ENCODE measurements at places on chromosomes 7 and 10.
A peak's percentile ranks its signal among the peaks of the same experiment; 100 is the strongest.

- peak; percentile 70 for DNase-seq
Measured at GRCh38 chr10:32960022-32960421, 2.0 kb upstream of the ITGB1 start.

DNA sequence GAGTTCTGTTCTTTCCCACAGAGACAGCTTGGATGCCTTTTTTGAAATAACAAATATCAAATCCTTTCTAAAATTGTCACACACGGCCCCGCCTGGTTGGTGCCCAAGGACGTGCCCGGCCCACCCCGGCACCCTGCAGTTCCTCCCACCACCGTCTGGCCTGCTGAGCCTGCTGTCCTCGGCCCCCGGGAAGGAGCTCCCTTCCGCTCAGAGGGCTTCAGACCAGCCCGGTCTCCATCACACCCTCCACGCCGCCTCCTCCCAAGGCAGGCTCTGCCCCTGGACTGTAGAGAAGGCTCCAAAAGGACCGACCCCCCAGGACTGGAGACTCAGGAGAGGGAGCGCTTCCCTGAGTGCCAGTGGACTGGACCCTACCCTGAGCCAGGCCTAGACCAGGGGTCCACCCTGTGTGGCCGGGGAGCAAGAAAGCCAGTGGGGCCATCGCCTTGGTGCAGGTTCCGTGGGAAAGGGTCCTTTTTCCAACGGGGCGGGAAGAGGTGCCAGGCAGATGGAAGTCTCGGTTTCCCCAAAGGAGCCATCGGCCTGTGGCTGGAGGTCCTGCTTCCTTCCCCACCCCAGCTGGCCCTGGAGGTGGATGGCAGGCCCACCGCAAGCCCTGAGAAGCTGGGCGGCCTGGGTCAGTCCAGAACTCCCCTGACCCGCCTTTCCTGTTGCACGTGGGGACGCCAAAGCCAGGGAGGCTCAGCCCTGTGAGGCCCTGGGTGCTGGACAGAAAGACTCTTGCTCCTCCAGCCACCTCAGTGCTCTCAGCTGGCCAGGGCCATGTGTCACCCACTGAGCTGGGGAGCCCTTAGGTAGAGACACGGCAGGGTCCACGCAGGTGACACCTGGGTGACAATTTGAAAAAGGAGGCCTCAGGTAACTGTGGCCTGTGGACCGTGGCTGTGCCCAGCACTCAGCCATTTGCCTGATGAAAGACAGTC, 69.8 kb downstream of the PWWP2B start:
- DNase-seq = no peak

- no peak for DNase-seq
Measured at GRCh38 chr10:43236176-43236850, 30.6 kb downstream of the RASGEF1A start.

- DNase-seq = no peak
Measured at GRCh38 chr7:157558516-157558874, 221.7 kb downstream of the DNAJB6 start.

- no peak for DNase-seq
Measured at GRCh38 chr10:106500041-106500924, 664.2 kb downstream of the SORCS1 start.

DNA sequence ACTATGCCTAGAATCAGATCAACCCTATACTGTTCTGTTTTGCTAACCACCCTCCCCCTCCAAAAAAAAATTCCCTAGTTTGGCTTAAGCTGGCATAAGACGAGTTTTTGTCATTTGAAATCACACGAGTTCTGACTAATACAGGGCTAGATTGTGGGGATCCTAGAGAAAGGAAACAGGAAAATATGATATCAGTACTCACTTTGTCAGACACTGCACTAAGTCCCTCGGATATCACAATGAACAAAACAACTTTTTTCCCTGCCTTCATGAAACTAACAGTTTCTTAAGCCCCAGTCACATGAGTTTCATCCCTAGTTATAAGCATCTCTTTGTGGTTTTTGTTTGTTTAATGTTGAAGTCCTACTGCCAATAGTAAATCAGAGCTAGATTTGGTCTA, 118.5 kb downstream of the ITGB8 start:
- no peak for DNase-seq

GRCh38 chr10:123134343-123134914, 1.3 kb upstream of the HMX3 start:
- DNase-seq = no peak

DNA sequence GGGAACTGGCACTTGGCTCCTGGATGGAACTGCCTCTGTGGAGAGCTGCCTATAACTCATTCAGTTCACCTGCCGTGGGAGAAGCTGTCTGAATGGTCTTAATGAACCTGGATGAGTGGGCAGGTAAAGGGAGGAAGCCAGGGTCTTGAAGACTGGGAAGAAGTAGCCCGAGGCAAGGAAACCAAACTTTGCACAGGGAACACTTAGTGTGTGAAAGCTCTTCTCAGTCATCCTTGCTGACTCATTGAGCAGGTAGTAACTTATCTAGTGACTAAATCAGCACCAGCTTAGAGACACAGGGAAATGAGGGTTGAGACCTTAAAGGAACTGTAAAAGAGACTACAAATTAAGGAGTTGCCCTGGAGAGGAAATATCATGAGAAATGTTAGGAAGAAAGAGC, 9.9 kb downstream of the LRRC4 start:
- no peak for DNase-seq

- no peak for DNase-seq
Measured at GRCh38 chr7:83096065-83096580, 66.6 kb downstream of the PCLO start.

- no peak for DNase-seq
Measured at GRCh38 chr7:20542594-20542993, 72.9 kb upstream of the ABCB5 start.

- DNase-seq = no peak
Measured at GRCh38 chr7:27187475-27188385, 2.7 kb upstream of the HOXA11 start.

GRCh38 chr7:80726666-80727065, 88.2 kb downstream of the CD36 start:
- DNase-seq = no peak

DNA sequence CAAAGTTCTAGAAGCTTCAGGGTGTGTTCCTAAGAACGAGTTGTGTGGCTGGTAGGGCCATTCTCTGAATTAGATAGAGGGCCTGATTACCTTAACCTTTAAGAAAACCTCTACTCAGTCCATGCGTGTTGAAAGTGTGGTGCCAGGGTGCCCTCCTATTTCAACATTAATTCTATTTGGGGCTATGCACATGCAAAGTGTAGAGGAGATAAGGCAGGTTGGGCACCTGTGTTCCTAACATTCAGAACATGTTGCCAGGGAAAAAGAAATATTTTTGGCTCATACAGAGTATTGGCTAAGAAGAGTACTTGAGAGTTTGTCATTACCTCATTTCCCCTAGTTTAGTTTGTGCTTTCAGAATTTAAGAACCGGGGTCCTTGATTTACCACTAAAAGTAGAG, 20.6 kb downstream of the SLC26A3 start:
- DNase-seq = no peak

- no peak for DNase-seq
Measured at GRCh38 chr7:10577866-10578374, 395.8 kb upstream of the PHF14 start.

- DNase-seq = no peak
Measured at GRCh38 chr10:29946953-29947700, 112.3 kb downstream of the JCAD start.

DNA sequence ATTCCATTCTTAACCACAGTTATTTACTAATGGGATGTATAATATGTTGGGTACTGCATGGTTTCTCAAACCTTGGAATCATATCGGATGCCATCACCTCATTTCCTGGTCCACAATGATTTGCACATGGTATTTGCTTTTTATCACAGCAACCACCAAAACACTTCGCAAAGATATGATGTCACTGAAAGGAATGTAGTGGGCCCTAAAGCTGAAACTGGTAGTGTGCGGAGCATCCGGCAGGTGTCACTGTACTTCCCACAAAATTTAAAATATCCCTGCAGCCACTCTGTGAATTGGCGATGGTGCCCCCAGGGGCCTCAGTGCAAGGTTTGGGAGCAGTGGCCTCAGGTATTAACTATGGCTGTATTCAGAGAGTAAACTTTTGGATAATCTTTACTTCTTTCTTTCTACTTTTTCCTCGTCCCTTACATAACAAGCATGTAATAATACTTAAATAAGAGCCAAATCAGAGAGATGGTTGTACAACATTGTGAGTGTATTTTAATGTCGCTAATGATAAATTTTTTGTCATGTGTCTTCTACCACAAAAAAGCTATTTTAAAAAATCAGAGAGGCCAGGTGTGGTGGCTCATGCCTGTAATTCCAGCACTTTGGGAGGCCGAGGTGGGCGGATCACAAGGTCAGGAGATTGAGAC, 66.2 kb downstream of the FAM241B start:
- peak; percentile 65 for DNase-seq

GRCh38 chr10:86636311-86636710, 18.0 kb upstream of the OPN4 start:
- DNase-seq = no peak

Data from OCI-M1 (cell line).